ENCODE measurements at places on chromosomes 7 and 10.
A peak's percentile ranks its signal among the peaks of the same experiment; 100 is the strongest.

GRCh38 chr7:133698127-133698526 is 429.0 kb upstream of the LRGUK start:
- no peak for DNase-seq

DNA sequence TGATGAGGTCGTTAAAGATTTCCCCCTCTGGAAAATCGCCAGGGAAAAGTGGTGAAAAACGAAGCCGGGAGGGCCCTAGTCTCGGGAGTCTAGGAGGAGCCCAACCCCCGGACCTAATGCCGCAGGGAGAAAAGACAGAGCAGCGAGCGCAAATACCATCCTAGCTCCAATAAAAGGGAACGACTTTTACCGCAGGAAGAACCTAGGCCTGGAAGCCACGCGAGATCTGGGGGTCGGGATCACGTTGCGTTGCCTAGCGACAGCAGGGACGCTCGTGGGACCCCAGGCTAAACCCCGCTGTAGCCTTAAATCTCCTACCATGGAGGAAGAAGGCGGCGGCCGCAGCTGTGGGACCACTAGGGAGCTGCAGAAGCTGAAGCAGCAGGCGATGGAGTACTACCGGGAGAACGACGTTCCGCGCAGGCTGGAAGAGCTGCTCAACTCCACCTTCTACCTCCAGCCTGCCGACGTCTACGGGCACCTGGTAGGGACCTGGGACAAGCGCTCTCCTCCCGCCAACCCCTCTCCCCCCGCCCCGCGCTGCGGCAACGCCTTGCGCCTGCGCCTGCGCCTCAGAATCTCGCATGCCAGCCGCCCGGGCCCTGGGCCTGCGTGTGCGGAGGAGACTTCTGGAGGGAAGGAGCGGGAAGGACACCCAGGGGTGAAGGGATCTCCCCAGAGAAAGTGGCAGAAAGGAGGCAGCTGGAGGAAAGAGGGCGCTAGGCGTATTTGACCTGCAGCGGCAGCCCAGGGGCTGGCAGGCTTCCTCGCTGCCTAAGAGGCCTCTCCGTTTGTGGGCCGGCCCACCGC is at the start of gene ENO4:
TSS of gene ENO4 (plus strand) at position 252 of the 810 bp plus-strand sequence. CDS start at position 320, 68 bp downstream.
- DNase-seq = peak; percentile 77

GRCh38 chr10:122051609-122052385 is 62.8 kb downstream of the TACC2 start:
- peak; percentile 49 for DNase-seq

GRCh38 chr7:29397398-29397797 is 166.2 kb upstream of the PRR15 start:
- peak; percentile 41 for DNase-seq

DNA sequence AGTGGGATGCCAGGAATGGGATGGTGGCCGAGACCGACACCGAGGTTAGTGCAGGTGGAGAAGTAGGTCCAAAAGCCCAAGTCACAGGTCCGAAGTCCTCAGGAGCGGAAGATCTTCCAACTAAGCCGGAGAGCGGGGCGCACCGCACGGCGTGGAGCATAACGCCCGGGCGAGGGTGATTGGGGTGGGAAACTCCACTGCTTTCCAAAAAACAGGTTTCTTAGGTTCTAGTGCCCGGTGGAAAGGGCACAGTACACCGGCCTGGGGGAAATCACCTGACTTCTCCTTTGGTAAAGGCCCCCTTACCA is 11.4 kb upstream of the SPAG6 start:
- DNase-seq = no peak

DNA sequence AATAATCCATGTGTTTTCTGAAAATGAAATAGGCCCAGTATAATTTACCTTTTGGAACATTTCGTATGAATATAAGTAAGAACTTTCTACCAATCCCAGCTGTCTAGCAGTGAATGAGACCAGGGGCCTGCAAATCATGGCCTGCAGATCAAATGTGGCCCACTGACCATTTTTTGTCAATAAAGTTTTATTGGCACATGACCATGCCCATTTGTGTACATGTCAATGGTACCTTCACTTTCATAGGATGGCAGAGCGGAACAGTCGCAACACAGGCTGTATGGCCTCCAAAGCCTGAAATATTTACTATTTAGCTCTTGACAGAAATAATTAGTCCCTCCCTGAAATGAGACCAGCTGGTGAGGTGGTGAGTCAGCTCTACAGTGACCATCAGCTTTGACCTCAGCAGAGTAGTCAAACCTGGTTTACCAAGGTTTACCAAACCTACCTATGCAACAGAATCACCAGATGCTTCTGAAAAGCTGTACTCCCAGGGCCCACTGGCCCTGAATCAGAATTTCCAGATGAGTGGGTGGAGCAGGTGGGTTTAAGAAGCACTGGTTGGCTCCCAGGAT is 13.8 kb upstream of the C10orf90 start:
- no peak for DNase-seq

GRCh38 chr7:36600869-36601530 is 123.3 kb downstream of the AOAH start:
- DNase-seq = peak; percentile 50

DNA sequence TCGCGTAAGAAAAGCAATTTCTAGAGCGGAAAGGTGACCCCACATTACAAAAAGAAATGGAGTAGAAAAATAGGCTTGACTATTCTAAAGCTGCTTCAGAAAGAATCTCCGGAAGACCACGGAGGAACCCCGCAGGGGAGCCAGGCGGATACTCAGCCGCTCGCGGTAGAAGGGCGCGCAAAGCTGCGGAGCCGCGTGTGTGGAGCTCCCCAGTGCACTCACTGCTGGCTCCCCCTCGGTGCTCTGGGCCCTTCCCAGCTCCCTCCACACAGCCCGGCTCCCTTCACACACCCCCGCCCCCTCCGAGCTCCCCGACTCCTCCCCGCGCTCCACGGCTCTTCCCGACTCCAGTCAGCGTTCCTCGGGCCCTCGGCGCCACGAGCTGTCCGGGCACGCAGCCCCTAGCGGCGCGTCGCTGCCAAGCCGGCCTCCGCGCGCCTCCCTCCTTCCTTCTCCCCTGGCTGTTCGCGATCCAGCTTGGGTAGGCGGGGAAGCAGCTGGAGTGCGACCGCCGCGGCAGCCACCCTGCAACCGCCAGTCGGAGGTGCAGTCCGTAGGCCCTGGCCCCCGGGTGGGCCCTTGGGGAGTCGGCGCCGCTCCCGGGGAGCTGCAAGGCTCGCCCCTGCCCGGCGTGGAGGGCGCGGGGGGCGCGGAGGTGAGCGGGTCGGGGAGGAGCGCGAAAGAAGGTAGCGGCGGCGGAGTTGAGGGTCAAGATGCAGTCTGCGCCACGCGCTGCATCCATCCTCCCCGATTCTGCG is at the start of gene STEAP2:
TSS of gene STEAP2 (plus strand) at position 350 of the 758 bp plus-strand sequence. CDS start 13,343 bp downstream, outside the sequence.
- DNase-seq = peak; percentile 90

DNA sequence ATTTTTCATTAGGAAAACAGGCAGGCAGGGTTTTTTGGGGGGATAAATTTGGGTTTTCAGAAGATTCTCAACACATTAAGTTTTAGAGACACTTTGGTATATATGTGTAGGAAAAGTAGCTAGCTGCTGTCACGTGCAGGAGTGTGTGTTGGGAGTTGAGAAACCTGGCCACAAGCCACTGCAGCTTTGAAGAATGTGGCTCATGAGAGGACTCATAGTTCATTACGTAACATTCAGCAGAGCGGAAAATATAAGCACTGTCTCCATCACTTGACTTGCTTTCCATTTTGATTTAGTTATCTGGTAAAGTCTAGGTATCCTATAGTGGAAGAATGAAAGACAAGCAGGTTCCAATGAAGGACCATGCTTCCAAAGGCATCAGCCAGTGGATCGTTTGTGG is 31.2 kb downstream of the SMNDC1 start:
- DNase-seq = no peak

GRCh38 chr10:113261161-113261560 is 291.7 kb upstream of the HABP2 start:
- no peak for DNase-seq

DNA sequence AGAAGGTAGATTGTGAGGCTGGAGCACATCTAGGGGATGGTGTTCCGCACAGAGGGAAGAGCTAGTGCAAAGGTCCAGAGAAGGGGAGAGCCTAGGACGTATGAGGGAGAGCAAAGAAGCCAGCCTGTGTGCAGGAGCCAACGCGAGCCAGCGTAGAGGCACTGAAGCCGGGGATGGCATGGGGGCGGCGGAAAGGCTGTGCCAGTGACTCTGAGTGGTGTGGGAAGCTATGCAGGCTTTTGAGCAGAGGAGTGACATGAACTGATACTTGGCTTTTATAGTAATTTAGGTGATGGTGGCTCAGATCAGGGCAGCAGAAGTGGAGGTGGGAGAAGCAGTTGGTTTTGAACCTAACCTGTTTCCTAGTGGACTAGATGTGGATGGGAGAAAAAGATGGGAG is 65.8 kb downstream of the ATXN7L1 start:
- DNase-seq = no peak

GRCh38 chr10:77245953-77246352 is 391.7 kb downstream of the KCNMA1 start:
- DNase-seq = no peak

DNA sequence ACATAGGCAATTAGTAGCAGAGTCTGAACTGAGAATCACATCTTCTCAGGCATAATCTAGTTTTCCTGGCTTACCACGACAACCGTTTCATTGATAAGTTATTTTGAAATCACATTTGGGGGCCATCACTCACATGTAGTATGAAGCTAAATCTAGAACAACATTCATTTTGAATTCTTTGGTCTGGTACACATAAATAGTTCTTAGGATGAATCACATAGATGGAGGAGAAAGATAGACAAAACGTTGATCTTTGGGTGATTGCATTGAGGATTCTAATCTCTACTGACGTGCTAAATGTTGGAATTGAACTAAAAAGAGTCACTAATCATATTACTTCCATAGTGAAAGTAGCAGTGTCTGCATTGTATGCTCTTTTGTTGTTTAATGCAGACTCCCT is 1022.6 kb downstream of the LRMDA start:
- DNase-seq = no peak

DNA sequence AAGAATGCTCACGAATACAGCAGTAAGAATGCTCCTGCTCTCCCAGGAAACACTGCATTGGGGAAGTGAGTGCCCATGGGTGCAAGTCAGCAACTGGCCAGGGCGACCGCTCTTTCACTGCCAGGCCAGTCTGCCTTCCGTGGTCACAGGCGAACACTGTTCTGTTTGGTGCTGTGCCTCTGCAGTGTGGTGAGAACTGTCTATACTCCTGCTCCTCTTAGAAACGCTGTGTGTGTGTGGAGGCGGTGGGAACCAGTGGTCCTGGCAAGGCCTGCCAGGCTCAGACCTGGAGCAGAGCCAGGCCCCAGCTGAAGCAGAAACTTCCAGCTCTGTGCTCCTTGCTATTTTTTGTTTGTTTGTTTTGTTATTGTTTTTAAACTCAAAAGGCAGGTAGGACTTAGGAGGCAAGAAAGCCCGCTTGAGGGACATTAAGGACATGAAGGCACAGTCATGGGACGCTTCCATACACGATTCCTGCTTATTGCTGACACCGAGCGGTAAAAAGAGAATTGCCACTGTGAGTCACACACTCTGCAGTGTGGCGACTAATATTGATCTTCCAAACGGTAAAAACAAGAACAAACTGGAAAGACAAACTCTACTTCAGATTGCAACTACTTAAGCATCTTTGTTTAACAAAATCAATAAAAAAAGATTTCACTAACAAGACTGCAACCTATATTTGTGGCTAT is 430.8 kb downstream of the DNAJB6 start:
- DNase-seq = no peak

- DNase-seq = no peak
These were observed 91.1 kb downstream of the RGS10 start for GRCh38 chr10:119451300-119451896.

GRCh38 chr7:104252409-104253134 is 44.8 kb upstream of the ORC5 start:
- DNase-seq = peak; percentile 42

DNA sequence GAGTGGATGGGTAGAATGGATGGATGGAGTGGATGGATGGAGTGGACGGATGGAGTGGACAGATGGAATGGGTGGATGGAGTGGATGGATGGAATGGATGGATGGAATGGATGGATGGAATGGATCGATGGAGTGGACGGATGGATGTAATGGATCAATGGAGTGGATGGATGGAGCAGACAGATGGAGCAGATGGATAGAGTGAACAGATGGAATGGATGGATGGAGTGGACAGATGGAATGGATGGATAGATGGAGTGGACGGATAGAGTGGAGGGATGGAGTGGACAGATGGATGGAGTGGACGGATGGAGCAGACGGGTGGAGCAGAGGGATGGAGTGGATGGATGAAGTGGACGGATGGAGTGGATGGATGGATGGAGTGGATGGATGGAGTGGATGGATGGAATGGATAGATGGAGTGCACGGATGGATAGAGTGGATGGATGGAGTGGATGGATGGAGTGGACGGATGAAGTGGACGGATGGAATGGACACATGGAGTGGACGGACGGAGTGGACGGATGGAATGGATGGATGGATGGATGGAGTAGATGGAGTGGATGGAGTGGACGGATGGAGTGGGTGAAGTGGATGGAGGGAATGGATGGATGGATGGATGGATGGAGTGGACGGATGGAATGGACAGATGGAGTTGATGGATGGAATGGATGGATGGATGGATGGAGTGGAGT is 260.3 kb upstream of the C7orf33 start:
- DNase-seq = no peak

DNA sequence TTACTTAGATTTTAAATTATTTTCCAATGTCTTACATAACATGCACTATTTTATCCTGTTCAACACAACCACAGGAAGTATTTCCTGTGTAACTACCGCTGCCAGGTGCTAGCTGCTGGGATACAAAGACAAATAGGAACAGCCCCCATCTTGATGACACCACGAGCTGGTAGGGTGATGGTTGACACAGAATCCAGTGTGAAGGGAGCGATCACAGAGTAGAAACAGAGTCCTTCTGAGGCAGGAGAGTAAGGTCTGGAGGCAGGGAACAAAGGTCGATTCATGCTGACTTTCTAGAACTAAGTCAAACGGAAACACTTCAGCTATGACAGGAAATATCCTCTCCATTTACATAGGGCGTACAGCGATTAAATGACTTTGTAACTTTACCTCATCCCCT is 232.3 kb downstream of the ADAM12 start:
- DNase-seq = no peak

GRCh38 chr7:44576228-44576627 is 2.5 kb upstream of the DDX56 start:
- DNase-seq = no peak

DNA sequence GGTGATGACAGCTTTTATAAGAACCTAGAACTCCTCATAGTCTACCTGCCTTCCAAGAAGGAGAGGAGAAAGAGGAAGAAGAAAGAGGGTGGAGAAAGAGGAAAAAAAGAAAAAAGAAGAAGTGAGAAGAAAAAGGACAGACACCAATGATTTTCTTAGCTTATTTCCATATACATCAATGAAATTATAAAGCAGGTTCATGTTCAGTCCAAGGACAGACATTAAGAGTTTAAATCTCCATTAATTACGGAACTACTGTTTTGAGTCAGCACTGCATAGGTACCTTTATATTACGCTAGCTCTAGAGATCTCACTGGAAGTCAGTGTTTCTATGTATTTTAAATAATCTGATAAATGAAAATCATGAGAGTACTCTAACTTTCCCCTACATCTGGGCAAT is 309.0 kb upstream of the HGF start:
- no peak for DNase-seq

DNA sequence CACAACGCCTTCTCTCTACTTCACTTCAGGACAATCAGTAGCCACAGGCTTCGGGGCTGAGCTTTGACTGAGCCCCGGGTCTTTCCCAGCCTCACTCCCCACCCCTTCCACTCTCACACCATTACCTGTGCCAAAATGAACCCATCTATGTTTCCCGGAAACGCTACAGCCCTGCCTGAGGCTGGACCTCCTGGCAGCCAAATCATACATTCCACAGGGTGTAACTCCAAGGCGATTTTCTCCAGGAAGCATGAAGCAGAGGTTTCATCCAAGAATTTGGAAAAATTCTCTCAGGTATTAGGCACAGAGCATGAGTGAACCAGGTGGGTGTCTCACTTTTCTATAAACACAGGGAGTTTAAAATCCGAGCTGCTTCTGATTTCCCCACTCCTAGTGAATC is 286.3 kb downstream of the TNS3 start:
- no peak for DNase-seq

Data from NCI-H82 (cell line).